ENCODE measurements at places on chromosomes 7 and 10.

DNA sequence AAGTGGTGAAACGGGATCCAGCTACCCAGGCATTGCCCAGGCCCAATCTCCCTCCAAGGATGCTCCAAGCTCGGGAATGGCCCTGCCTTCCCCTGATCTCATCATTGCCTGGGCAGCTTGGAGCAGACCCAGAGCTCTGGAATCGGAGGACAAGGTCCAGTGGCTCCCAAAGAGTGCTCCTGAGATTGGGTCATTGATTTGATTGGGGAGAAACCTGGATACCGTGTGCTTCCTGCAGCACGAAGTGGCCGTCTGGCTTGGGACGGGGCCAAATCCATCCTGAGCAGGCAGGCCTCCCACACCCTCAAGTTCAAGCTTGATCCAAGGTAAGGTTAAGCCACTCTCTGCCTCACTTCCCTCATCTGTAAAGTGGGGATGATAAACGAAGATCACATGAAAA lies 69.9 kb downstream of the OAT start:
- DNase-seq = no peak

DNA sequence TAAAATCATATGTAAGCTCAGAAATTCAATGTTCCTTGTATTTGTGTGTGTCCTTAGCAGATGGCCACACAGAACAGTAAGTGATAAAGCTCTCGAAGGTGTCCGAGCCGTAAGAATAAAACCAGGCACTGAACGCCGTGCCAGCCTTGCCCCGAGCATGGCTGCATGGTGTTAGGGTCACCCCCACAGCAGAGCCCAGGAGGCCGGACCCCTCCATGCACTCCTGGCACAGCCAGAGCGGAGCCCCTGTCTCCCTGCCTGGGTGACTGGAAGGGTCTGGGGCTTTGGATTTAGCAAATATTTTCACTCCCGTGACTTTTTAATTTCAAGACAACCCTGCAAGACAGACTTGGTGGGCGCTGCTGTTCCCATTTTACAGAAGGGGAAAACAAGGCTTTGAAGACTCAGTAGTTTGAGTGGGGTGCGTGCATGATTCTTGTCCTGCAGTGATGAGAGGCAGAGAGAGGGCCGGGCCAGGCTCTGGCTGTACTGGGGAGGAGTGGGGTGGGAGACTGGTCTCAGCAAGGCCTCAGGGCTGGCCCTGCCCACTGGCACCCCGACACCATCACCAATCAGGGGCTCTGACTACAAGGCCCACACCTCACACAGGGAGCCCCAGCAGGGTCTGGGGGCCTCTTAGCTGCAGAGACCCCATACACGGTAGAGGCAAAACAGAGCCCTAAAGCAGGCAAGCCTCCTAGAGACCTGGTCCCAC lies 39.4 kb downstream of the VIPR2 start:
- no peak for DNase-seq

GRCh38 chr7:49783446-49783845 lies 10.0 kb downstream of the VWC2 start:
- DNase-seq = no peak

DNA sequence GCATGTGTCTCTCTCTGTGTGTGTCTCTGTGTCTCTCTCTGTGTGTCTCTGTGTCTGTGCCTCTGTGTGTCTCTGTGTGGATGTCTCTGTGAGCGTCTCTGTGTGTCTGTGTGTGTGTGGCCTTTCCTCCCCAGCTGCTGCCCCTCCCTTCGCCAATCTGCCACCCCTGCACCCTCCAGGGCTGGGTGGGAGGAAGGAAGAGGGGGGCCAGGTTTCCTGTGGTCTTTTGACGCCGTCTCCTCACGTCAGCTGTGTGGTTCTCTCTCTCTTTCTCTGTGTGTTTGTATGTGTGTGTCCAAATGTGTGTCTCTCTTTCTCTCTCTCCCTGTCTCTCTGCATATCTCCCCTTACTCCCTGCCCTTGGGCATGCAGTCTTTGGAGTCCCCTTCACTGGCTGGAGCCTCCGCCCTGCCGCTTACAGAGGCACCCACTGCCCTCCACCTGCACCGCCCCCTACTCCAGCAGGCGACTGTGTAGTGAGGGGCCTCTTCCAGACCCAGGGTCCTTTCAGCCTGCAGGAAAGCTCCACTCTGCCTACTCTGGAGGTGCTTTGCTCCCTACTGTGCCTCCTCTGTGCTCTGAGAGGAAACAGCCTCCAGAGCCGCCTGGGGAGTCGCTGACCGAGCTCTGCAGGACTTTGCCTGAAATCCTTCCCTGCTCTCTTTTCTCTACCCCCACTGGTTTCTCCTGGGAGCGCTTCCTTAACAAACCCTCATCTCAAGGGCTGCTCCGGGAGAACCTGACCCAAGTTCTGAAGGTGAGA lies 44.2 kb upstream of the C10orf71 start:
- DNase-seq = peak; percentile 39

GRCh38 chr10:79179164-79179956 lies 110.6 kb downstream of the ZMIZ1 start:
- no peak for DNase-seq

GRCh38 chr7:40916813-40917212 lies 782.0 kb downstream of the SUGCT start:
- DNase-seq = no peak

GRCh38 chr10:62109587-62110293 lies 158.9 kb downstream of the RTKN2 start:
- no peak for DNase-seq

- no peak for DNase-seq
These were observed 60.6 kb downstream of the CDHR3 start for GRCh38 chr7:106023369-106024322.

GRCh38 chr7:14332155-14332554 lies 342.7 kb upstream of the ETV1 start:
- no peak for DNase-seq

GRCh38 chr7:30330134-30331111 lies 46.0 kb downstream of the ZNRF2 start:
- no peak for DNase-seq

GRCh38 chr7:40541336-40541735 lies 406.5 kb downstream of the SUGCT start:
- no peak for DNase-seq

DNA sequence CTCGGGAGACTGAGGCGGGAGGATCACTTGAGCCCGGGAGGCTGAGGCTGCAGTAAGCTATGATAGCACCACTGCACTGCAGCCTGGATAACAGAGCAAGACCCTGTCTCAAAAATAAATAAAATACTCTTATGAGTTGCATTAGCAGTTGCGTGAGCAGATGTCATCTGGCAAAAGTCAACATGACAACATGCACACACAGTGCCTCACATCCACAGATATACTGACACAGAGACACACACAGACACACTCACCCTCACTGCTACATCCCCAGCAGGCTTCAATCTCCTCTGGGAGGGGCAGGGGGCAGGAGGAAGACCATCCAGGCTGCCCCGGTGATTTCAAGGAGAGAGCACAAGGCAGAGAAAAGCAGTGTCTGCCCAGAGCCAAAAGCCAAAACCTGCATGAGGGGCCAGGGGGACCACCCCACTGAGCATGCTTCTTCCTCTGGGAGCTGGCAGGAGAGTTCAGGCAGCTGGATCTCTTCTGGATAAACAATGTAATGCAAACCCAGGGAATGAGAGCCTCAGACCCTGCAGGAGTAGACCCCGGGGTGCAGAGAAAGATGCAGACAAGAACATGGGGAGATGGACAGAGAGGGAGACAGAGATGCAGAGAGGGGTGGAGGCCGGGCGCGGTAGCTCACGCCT lies 9.6 kb upstream of the ELN start:
- DNase-seq = no peak

DNA sequence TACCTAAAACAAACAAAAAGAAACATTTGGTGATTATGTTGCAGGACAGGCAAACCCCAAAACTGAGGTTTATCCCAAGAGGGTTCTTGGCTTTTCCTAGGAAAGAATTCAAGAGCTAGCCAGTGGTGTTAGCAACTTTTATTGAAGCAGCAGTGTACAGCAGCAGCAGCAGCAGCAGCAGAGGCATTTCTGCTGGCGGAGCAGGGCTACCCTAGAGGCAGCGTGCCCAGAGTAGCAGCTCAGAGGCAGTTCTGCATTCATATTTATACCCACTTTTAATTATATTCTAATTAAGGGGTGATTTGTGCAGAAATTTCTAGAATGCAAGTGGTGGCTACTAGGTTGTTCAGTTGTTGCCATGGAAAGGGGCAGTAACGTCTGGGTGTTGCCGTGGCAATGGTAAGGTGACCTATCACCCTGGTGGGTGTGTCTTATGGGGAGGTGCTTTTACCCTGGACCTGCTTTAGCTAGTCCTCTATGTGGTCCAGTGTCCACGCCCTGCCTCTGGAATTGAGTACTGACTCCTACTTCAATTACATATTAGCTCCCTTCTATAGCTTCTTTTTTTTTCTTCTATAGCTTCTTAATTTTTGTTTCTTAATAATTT lies 53.9 kb downstream of the VCL start:
- no peak for DNase-seq

- DNase-seq = no peak
These were observed 50.4 kb upstream of the PPP2R2D start for GRCh38 chr10:131850383-131850870.

DNA sequence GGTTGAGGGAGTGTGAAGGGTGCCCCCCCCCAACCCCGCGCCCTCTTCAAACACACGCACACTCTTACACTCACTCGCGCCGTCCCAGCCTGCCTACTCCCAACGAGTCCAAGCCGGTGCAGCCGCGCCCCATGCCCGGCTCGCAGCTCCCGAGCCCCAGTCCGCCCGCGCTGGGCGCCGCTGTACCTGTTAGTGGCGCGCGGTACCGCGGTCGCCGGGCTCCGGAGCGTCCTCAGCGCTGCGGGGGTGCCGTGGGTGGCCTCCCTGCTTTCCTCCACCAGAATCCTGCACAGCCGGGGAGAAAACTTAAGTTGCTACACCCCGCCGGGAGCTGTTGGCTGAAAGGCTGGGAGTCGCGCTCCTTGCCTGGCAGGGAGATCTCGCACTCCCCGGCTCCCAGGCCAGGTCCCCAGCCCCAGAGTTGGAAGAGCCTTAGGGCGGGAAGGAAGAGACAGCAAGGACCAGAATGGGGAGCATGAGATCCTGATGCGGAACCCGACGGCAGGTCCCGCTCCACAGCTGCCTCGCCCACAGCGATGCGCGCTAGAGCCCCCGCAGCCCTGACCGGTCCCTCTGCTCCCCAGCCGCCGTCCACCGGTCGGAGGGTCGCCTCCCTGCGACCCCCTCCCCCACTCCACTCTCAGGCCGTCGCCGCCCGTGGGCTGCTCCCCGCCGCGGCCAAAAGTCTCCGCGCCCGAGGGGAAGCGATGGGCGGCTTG lies 863 bp downstream of the ST8SIA6 start:
- DNase-seq = peak; percentile 25

DNA sequence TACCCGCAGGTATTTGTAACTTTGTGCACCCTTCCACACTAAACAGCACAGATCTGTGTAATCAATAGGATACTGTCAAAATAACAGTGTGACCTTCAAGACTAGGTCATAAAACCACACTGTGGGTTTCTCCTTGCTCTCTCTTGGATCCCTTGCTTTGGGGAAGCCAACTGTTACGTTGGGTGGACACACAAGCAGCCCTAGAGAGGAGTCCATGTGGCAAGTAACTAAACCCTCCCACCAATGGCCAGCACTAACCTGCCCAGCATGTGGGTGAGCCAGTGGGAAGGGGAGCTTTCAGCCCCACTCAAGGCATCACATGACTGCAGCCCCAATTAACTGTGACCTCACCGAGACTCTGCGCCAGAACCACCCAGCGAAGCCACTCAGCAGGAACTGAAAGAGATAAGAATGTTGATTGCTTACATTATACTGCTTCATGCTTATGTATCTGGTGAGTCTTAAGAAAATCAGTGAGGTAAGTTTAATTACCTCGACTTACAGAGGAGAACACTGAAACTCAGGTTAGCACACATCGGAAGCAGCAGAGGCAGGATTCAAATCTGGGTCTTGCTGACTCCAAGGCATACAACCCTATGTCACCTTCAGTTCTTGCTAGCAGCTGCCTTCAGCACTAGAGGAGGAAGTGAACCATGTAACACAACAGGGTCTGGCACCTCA lies 9.4 kb upstream of the ZC3HAV1 start:
- DNase-seq = no peak
